Suprapubic skin (tissue), 4 donors: ENCODE measurements at places on chromosomes 16 and 17.

GRCh38 chr16:72099377-72099818 lies 5.8 kb downstream of the DHX38 start:
- DNase-seq = no peak

GRCh38 chr17:4236456-4236855 lies 27.3 kb downstream of the ANKFY1 start:
- no peak for DNase-seq

GRCh38 chr16:48556913-48557351 lies 53.0 kb downstream of the N4BP1 start:
- no peak for DNase-seq

DNA sequence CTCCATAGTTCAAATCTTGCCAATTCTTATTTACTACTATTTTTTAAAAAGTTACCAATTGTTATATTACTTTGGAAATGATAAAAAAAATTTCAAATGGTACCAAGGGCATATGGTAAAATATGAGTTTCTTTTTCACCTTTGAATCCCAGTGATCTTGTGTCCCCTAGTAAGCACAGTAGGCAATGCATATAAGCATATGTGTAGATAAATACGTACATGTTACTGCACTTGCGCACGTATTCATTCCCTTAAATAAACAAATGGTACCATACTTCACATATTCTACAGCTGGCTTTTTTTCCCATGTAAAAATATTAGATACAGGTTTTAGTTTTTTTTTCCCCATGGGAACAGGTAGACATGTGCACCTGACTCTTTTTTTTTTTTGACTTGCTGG lies 27.6 kb downstream of the HEATR9 start:
- no peak for DNase-seq

DNA sequence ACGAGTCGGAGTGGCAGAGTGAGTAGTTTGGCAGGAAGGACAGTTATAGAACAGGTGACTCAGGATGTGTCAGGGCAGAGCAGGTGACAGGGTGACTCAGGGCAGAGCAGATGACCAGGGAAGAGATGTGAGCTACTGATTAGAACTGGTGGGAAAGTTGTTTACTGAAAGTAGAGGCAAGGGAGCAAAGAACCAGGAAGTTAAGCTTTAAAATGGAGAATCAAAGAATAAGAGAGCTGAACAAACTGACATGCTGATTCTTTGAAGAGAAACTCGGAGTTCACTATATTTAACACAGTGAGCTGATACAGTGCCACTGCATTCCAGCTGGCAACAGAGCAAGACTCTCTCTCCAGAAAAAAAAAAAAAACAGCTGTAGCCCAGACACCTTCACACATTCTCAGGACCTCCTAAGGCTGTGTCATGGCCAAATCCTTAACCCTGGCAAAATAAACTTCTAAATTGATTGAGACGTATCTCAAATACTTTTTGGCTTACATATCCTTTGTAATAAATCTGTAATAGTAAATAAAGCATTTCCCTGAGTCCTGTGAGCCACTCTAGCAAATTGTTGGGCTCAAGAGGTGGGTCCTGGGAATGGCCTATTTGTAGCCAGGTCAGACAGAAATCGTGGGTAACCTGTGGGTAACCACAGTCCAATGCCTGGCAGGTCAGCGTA lies 12.3 kb upstream of the UBE2I start:
- no peak for DNase-seq

DNA sequence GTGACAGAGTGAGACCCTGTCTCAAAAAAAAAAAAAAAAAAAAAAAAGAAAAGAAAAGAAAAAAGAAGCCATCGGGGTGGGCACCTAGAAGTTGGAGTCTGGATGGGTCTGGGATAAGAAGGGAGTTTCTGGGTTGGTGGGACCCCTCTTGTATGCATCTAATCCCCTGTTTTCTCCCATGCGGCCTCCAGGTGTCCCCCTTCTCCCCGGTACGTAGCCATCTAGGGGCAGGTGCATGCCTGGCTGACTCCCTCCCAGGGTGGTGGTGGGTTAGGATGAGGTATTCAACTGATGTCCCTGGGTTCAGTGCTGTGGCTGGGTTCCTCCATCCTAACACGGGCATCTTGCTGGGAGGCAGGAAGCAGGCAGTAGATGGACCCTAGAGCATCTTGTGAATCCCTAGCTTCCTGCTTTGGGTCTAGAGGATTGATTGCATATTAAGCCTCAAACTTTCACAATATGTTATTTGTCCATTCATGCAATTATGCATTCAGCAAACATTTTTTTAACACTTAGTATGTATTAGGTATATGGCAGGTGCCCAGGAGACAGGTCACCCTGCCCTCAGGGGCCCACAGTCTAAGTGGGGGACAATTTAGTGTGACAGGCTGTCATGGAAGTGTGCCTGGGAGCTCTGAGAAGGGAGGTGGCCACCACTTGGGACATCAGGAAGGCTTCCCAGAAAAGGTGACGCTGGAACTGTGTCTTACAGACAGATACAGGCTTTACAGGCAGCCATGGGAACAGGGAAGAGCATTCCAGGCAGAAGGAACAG lies 13.1 kb downstream of the FMNL1 start:
- DNase-seq = no peak

GRCh38 chr16:70395345-70395901 lies 43.5 kb downstream of the ST3GAL2 start:
- DNase-seq = no peak

GRCh38 chr16:56589141-56590039 lies at the start of gene MT3:
TSS of gene MT3 (plus strand) at chr16:56589528. CDS start at chr16:56589591, 63 bp downstream.
- no peak for DNase-seq

- no peak for DNase-seq
Observed at GRCh38 chr16:87368029-87368770, 15.4 kb downstream of the FBXO31 start.

DNA sequence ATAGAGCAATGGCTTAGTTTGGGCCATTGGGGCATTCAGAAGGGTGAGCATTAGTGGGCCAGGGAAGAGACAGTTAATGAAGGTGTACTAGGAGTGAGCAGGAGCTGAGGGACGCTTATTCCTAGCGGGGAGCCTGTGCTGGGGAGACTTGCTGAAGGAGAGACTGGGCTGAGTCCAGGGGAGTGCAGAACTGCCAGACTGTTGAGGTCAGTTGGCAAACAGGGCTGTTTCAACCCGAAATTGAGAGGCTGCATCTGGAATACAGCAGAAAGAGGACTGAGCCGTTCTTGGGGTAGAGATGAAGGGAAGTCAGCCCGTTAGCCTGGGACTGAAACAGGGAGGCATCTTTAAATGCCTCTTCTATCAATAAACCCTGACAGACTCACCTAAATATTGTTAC lies 33.2 kb downstream of the MAP2K6 start:
- DNase-seq = no peak

DNA sequence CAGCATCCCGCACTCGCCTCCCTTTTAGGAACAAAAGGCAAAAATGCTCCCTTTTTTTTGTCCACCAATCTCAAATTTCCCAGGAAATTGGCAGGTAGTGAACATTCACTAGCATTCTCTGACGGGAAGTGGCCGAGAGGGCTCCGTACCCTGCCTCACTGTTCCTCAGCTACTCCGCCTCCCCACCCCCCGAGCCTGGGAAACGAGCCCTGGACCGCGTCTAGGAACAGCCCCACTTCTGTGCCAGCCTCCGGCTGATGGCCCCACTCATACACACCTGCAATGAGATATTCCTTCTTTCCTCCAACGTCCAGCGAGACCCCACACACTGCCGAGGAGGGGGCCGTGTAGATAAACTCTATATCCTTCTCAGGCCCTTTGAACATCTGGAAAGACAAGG lies 30.0 kb upstream of the USP36 start:
- DNase-seq = no peak

DNA sequence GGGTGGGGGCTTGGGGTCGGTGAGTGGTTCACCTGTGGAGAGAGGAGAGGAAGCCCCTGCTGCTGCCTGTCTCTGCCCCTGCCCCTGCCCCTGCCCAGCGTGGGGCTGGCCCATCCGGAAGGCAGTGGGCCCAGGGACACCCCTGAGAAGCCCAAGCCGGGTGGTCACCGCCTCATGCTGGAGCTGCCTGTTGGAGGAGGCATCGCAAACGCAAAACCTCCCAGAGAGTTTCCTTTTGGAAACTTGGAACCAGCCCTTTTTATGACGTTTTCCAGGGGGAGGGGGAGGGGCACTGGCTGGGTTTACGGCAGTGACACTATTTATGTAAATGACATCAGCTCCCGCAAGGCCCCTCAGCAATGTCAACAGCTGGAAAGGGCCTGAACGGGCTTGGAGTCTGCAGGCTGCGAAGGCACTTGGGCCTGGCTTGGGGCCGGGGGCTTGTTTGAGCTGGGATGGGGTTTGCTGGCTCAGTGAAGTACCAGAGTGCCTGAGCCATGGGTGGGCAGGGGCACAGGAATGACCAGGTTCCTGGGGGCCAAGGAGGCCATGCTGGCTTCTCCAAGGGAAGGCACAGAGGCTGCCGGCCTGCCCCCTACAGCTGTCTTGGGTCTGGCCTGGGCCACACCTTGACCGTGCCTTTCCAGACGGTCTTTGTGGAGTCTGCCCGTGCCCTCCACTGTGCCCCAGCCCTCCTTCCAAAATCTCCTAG lies 219.5 kb downstream of the NTN1 start:
- peak; percentile 87 for DNase-seq

DNA sequence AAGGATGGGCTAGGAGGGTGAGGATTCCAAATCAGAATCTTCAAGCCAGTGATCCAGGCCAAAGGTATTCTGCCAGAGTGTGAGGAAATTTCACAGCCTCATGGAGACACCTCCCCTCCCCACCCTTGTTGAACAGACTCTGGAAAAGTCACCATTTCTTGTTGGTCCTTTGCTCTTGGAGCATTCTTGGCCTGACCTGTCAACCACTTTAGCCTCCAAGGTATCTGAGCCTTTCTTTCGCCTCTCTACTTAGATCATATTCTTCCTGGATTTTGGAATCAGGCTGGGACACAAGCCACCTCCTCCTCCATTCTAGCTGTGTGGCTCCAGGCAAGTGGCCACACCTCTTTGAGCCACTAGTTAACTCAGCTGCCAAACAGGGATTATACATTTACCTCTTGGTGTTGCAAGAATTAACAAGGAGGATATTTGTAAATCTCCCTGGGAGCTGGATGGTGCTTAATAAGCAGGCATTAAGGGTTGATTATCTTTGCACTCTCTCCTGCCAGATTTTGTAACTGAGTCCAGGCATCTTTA lies 193.5 kb downstream of the WWOX start:
- DNase-seq = no peak

GRCh38 chr16:8199390-8199789 lies 390.9 kb downstream of the TMEM114 start:
- DNase-seq = no peak

DNA sequence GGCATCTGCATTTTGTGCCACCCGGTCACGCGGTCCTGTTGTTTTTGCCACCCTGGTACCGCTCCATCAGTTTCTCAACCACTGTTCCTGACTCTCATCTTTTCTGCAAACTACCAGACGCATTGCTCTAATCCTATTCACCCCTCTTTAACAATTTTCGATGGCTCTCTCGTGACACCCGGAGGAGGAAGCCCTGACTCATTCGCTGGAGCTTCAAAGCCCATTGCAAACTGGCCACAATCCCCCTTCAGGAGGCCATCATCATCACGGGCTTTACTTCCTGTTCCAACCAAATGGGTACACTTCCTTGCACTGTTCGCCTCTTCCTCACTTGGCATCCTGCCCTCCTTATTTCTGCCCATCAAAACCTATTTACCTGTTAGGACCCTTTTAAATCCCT lies 155.3 kb downstream of the RGS9 start:
- no peak for DNase-seq

GRCh38 chr17:57895382-57896060 lies 45.7 kb upstream of the MRPS23 start:
- DNase-seq = no peak

GRCh38 chr16:21950782-21951521 lies 2.2 kb upstream of the UQCRC2 start:
- DNase-seq = no peak

- no peak for DNase-seq
Observed at GRCh38 chr17:76784926-76785325, 47.0 kb downstream of the MFSD11 start.

- no peak for DNase-seq
Observed at GRCh38 chr17:17898673-17899072, 61.9 kb upstream of the SREBF1 start.

DNA sequence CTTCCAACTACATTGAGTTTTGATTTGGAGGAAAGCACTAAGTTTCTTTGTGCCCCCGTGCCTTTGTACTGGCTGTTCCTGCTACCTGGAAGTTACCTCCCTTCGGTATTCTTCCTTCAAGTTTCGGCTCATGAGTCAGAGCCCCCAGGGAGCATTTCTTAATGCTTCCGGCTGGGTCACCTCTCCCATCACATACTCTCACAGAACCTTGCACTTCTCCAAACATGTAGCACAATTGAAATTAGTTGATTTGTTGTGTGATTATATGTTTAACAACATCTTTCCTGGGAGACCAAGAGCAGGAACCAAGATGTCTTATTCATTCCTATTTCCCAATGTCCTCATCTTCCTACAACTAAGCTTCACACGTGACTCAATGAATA lies 158.6 kb upstream of the CDH5 start:
- no peak for DNase-seq

DNA sequence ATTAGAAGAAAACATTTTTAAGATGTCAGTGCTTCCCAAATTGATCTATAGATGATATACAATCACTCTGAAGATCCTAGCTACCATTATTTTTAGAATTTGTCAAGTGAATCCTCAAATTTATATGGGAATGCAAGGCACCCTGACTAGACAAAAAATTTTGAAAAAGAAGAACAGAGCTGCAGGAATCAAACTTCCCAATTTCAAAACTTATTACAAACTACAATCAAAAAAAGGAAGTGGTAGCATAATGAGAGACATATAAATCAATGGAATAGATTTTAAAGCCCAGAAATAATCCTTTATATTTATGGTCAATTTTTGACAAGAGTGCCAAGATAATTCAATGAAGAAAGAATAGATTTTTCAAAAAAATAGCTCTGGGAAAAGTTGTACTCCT lies 198.3 kb upstream of the KCNJ16 start:
- no peak for DNase-seq

DNA sequence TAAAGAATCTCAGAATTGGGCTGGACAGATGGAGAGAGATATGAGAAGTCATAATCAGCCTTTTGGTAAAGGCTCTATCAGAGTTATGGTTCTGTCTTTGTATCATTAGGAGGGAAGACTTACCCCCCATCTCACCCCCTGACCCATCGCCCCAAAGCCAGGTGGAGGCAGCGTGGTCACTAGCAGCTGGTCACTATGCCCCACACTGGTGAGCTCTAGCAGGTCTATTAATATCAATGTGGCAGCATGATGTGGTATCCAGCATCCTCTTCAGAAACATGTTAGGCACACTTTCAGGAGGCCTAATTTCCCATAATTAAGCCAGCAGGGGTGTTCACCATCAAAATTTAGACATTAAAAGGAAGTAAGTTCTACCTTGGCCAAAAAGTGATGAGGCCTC lies 183.8 kb upstream of the COX10 start:
- no peak for DNase-seq

GRCh38 chr16:73526011-73526804 lies 478.3 kb upstream of the ZFHX3 start:
- no peak for DNase-seq

GRCh38 chr17:10598621-10599020 lies 49.2 kb upstream of the MYH2 start:
- no peak for DNase-seq

DNA sequence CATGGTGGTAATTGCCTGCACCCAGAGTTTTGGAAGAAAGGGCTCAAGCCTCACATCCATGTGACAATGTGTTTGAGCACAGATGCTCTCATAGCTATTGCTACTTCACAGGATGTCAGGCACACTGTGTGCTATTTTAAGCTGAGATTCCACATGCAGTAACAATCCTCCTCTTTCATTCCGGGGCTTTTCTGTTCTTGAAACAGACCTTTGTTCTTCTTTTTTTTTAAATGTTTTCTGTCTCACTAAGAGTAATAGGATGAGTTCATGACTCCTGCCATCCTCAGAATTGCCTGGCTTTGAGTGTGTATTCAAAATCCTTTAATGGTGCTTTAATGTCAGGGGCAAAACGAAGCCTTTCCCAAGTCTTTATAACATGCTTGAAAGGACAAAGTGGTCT lies 198.9 kb downstream of the ABCC12 start:
- DNase-seq = no peak
